ENCODE measurements at places on chromosomes 5 and 9.

- no peak for DNase-seq
Measured at GRCh38 chr5:180334751-180335613, 18.2 kb downstream of the GFPT2 start.

DNA sequence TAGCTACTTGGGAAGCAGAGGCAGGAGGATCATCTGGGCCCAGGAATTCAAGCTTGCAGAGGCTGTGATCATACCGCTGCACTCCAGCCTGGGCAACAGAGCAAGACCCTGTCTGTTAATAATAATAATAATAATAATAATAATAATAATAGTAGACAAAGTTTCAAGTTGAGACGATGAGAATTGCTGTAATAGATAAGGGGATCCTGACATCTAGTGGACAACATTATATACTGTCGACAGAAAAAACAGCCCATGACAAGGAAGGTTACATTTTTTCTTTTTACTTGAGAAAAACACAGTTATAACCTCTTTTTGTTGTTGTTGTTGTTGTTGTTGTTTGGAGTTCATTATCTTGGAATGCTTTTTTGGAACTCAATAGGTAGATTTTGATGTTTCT lies 35.3 kb downstream of the NDFIP1 start:
- DNase-seq = peak; percentile 75

DNA sequence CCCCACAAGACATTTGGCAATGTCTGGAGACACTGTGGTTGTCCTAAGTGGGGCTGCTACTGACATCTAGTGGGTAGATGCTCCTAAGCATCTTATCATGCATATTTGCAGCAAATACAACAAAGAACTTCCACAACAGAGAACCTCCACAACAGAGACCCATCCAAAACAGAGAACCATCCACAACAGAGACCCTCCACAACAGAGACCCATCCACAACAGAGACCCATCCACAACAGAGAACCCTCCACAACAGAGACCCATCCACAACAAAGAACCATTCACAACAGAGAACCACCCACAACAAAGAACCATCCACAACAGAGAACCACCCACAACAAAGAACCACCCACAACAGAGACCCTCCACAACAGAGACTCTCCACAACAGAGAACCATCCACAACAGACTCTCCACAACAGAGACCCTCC lies 32.8 kb downstream of the ARPC5L start:
- DNase-seq = peak; percentile 75

DNA sequence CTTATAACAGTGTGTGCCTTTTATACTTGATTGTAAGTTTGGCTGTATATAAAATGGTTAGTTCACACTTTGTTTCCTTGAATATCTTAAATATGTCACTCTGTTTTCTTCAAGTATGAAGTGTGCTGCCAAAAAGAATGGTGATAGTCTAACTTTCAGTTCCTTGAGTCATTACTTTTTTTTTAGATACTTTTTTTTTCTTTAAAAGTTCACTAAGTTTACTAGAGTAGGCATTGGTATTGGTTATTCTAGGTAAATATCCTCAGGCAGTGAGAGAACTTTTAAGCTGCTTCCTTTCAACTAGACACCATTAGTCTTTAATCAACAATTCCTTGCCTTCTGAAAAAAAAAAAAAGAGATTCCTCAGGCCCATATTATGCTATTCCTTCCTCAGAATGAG lies 41.9 kb downstream of the SPEF2 start:
- no peak for DNase-seq

- no peak for DNase-seq
Measured at GRCh38 chr9:93193388-93194220, 9.7 kb downstream of the WNK2 start.

DNA sequence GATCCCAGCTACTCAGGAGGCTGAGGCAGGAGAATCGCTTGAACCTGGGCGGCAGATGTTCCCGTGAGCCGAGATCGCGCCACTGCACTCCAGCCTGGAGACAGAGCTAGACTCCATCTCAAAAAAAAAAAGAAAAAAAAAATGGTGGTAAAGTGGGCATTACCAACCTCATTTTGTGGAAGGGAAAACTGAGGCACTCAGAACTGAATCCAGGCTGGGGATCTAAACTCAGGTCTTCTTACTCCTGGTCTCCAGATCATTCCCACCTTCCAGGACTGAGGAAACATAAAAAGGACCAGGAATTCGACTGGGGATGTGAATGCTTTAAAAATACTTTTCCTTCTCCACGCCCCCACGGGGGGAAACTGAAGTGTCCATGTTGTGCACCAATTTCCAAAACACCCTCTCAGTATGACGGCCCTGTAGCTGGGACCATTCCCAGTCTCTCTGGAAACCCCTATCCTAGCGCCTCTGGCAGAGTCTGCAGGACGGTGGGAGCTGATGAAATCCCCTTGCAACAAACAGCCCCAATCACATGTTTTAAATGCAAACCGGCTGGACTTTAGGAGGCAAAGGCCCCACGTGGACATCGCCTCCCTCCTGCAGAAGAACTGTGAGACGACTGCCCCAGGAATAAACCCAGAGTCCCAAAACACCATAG lies 8.9 kb upstream of the AKNA start:
- no peak for DNase-seq

DNA sequence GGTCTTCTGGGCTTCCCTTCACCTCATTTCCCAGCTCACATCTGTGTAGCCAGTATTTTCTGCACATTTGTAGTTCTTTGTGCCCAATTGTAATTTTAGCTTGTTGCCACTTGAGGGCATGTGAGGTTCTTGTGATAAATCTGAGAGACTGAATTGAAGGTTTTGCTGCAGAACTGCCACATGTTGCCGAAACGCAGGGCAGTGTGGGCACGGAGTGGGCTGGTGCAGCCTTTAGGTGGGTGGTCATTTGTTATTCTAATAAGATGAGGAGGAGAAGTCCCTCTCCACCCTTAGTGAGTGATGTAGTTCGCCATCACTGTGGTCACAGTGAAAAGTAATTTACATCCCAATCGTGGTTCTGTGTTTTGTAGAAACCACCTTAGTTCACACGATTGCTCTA lies 21.2 kb downstream of the OTULIN start:
- DNase-seq = peak; percentile 78

- DNase-seq = no peak
Measured at GRCh38 chr5:135878156-135878620, 17.5 kb downstream of the IL9 start.

GRCh38 chr5:65111961-65112658 lies 343.4 kb downstream of the CWC27 start:
- DNase-seq = no peak

GRCh38 chr5:172903790-172904189 lies 55.4 kb upstream of the RPL26L1 start:
- DNase-seq = peak; percentile 17

DNA sequence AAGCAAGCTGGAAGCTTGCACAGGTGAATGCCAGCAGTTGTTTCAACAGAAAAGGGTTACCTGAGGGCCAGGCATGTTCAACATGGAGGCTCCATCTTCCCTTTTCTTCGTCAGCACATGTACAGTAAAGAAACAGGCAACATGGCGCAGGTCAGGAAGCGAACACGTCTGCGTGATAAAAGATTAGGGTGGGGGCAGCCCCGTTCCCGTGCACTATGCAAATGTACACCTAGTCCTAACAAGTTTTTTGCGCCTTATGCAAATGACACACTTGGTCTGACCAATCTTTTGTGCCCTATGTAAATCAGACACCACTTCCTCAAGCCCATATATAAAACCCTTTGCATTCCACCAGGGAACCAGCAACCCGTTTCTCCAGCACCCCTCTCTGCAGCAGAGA lies 452.1 kb upstream of the PTPRD start:
- DNase-seq = no peak

DNA sequence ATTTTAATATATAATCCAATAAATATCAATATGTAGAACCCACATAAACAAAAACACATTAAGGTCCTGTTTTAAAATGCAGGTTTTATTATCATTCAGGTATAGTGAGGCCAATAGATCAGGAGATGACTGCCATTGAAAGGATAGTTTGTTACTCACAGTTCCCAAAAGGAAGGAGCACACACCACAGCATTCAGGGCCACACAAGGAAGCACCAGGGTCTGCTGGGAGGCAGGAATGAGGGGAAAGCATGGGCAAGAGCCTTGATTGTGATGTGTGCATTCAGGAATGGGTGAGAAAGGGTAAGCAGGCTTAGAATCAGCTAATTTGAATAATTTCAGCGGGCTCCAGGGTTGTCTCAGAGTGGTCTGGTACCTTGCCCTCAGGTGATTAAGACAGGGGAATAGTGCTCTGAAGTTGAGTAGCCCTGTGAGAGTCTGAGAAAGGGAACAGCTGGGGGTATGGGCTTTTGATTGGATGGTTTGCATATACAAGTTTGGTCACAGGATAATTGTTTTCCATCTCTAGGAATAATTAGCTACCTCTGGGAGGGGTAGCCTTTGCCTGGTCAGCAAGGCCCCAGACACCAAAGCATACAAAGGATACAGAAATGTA lies 19.8 kb upstream of the OTULIN start:
- no peak for DNase-seq

DNA sequence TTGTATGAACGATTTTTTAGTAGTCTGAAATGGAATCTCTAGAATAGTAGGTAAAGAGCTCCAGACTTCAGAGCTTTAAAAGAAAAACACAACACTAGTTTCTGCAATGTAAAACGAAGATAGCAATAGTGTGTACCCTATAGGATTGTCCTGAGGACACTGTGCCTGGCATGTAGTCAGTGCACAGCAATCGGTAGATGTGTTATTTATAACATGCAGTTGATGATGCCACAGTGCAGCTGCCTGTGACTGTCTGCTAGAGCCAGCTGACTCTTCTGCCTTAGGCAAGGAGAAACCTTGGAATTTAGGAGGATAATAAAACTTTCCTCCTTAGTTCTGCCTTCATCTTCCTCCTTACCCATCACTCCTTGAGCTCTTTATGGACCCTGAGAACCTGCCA lies 27.7 kb upstream of the TMOD1 start:
- no peak for DNase-seq

DNA sequence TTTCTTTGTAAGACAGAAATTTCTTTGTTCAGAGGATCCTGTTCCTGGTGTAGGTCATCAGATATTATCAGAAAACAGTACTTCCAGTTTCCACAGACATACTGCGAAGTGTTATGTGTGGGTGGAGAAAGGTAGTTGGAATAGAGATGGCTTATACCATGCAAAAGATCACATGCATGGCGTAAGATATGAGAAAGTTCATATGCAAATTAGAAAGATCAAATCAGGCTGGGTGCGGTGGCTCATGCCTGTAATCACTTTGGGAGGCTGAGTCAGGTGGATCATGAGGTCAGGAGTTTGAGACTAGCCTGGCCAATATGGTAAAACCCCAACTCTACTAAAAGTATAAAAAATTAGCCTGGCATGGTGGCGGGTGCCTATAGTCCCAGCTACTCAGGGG lies 65.2 kb upstream of the GLIS3 start:
- DNase-seq = no peak

GRCh38 chr5:111353035-111353434 lies 128.9 kb downstream of the CAMK4 start:
- no peak for DNase-seq

GRCh38 chr9:86975036-86975435 lies 27.7 kb upstream of the GAS1 start:
- no peak for DNase-seq

DNA sequence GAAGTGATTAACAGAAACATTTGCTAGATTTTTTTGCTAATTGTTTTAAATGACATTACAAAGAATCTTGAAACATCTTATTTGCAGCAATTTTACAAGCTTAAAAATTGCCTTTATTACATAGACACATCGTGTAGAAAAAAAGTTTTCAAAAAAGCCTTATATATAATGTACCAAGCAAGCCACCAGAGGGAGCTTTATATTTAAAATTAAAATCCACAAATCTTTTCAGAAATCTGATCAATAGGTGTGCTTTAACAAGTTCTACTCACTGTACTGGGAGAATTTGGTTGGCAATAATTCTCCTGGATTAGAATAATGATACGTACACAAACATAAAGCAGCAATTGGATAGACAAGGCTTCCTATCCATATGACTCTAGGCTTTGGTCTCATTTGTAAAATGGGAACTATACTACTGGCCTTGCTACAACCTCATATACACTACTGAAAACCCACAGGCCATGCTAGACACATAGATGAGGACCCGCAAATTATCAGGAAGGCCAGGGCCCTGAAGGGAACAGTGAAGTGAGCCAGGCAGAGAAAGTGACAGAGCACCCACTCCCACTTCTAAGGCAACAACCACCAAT lies 4.8 kb downstream of the PSMB7 start:
- DNase-seq = peak; percentile 50

DNA sequence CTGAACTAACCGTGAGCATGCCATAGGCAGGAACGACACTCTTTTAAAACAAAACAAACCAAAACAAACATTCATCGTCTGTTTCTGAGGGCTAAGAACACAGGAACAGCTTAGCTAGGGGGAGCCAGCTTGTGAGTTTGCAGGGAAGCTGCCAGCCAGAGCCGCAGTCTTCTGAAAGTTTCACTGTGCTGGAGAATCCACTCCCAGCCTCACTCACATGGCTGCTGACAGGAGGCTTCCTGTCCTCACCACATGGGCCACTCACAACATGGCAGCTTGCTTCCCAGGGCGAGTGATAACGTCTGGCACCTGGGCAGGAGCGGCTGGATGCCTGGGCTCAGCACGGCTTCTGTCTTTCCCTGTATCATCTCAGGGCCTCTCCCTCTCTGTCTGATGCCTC lies 275.2 kb downstream of the MSX2 start:
- DNase-seq = no peak

DNA sequence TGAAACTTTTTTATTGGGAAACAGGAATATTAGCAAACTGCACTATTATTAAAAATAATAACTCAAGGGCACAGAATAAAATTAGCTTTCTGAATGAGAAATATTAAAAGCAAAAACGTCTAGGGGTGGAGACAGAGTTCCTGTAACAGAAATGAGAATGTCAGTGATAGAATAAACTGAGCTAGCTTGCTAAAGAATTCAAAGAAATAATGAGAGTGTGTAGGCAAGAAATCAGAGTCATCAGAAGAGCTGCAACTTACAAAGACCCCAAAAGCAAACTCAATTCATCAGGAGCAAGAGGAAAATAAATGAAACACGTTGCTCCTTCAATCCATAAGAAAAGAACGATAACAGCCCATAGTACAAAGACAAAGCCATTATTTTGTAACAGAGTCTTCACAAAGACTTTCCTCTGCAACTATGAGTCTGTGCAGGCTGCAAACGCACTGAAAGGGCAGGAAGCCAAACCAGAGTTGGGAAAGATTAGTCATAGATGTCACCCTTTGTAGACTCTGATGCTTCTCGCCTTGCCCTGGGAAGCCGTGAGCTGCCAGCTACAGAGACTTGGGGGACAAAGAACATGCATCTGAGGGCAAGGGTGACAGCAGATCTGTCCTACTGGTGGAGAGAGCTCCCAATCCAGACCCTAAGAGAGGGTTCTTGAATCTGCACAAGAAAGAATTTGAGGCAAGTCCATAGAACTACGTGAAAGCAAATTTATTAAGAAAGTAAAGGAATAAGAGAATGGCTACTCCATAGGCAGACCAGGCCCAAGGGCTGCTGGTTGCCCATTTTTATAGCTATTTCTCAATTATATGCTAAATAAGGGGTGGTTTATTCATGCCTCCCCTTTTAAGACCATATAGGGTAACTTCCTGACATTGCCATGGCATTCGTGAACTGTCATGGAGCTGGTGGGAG lies 40.8 kb downstream of the SHC3 start:
- no peak for DNase-seq
